Kidney (tissue), 22 donors: ENCODE measurements at places on chromosomes 6 and 20.

DNA sequence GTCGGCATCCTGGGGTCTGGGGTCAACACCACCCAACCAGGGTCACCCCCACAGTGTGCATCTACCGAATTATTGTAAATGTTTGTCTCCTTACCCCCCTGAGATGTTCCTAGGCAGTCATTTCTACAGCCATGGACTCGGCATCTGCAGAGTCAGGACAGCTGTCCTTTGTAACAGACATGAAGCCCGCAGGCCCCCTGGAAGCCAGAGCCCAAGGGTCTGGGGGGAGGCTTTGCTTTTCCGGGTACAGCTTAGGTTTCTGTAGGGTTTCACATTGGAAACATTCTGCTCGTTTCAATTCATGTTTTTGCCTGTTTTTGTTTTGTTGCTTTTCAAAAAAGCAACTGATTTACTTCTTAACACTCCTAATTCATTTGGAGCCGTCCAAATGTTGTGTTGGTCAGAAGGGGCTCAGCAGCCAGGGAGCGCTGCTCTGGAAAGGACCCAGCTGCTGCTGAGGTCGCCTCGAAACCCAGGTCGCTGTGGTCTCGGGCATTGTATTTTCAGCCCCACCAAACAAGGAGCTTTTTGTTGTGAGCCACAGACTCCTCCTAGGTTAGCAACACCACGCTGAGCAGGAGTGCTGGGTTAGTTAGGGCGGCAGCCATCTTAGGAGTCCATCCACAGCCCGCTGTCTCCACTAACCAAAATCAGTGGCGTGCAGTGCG lies 160.4 kb downstream of the TMEM242 start:
- no peak for DNase-seq

DNA sequence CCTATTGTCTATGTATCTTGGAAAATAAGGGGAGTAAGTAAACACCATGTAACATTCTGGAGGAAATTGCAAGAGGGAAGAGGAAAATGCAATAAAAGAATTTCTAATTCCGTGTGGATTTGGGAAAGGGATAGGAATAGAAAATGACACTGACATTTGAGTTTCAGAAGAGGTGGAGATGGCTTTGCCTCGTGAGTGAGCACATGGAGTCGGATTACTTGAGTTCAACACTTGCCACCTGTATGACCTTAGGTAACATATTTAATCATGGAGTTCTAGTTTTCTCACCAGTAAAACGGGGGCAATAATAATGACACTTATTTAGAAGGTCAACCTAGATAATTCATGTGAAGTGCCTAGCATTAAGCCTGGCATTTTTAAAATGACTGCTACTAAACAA lies 10.8 kb upstream of the PBOV1 start:
- no peak for DNase-seq

GRCh38 chr6:142260748-142261147 lies 41.1 kb upstream of the ADGRG6 start:
- no peak for DNase-seq

DNA sequence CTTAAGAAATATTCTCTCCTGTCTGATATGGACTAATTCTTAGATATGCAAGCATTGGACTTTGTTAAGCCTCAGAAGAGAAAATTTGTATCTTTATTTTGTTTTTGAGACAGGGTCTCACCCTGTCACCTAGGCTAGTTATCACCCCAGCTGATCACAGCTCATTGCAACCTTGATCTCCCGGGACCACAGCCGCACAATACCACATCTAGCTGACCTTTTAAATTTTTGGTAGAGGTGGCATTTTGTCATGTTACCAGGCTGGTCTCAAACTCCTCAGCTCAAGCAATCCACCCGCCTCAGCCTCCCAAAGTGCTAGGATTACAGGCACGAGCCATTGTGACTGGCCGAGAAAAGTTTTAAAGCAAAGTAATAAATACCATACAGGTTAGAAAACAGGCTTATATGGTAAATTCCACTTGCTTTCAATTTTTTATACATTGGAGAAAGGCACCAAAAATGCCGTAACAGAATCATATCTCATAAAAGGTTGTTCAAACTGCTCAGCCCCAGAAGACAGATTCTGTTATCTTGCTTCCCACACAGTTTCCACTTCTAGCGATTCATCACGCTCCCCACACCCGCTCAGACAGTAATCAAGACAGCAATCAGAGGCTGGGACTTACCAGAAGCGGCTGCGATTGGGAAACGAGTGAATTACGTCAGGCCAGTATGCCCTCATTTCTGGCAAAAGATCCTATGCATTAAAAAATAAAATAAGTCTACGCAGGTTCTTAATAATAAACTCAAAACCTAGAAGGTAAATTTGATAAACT lies 13.8 kb downstream of the RNASET2 start:
- no peak for DNase-seq

DNA sequence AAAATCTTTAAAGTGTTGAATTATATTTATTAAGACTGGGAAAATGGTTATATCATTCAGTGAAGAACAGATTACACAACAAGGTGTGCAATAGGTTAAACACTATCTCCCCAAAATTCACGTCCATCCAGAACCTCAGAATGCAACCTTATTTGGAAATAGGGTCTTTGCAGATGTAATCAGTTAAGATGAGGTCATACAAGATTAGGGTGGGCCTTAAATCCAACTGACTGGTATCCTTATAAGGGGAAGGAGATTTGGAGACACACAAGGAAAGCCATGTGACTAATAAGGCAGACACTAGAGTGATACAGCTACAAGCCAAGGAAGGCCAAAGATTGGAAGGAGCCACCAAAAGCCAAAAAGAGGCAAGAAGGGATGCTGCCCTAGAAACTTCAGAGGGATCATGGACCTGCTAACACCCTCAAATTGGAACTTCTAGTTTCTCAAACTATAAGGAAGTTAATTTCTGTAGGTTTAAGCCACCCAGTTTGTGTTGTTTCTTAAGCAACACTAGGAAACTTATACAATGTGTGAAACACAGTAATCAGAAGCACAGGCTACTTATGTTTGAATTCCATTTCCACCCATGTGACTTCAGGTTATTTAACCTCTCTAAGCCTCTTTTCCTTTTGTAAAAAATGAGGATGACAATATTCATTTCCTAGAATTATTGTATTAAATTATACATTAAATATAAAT lies 16.9 kb downstream of the ILRUN start:
- no peak for DNase-seq
